ENCODE measurements at places on chromosomes 13 and 19.

GRCh38 chr13:75102001-75102716, 379.8 kb downstream of the TBC1D4 start:
- DNase-seq: no peak

- DNase-seq: no peak
Measured at GRCh38 chr19:41480336-41480735, 37.4 kb downstream of the ERICH4 start.

DNA sequence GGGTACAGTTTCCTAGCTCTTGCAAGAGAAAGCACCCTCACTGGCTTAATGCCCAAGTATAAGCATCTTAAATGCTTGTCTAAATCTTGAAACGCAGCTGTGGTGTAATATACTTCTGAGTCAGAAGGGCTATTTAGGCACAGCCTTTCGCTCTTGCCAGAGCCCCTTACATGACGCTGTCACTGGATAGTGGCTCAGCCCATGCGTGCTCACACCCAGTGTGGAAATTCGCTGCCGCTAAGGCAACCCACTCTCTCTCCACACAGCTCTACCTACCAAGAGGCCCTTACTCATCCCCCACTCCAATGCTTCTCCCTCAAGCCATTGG, 24.0 kb downstream of the UQCRFS1 start:
- no peak for DNase-seq

GRCh38 chr13:33676045-33676989, 141.6 kb upstream of the RFC3 start:
- DNase-seq: peak; percentile 39

DNA sequence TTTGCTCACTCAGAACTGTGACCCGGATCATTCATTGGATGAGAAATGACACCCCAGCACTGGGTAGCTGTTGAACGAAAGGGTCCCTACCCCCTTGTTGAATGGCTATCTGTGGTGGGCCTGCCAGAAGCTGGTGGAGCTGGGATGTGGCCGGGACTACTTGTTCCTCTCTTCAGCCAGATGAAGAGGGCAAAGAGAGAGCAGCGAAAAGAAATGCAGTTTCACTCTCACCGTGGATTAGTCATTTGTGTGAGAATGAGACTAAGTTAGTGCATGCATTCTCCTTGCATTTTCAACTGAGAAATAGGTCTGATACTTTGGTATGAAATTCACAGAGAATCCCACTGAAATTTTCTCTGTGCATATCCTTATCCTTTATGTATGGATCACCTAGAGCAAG, 553.1 kb downstream of the IRS2 start:
- no peak for DNase-seq

- no peak for DNase-seq
Measured at GRCh38 chr13:97866751-97867150, 86.7 kb upstream of the IPO5 start.

- no peak for DNase-seq
Measured at GRCh38 chr19:45492137-45492626, 4.7 kb downstream of the RTN2 start.

- peak; percentile 12 for DNase-seq
Measured at GRCh38 chr19:42420055-42420544, 7.1 kb downstream of the LIPE start.

DNA sequence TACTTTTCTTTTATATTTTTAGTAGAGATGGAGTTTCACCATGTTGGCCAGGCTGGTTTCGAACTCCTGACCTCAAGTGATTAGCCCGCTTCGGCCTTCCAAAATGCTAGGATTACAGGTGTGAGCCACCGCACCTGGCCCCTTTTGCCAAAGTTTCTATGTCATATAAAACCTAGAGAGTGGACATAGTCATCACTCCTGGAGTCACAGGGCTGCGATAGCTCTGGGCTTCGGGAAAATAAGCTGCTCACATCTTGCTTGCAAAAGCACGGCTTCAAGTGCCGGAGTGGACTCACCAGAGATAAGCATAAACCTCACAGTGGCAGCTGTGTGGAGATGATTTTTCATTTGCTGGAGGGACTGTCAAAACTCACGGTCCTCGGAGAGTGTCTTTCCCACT, 171.2 kb downstream of the TEX29 start:
- no peak for DNase-seq

DNA sequence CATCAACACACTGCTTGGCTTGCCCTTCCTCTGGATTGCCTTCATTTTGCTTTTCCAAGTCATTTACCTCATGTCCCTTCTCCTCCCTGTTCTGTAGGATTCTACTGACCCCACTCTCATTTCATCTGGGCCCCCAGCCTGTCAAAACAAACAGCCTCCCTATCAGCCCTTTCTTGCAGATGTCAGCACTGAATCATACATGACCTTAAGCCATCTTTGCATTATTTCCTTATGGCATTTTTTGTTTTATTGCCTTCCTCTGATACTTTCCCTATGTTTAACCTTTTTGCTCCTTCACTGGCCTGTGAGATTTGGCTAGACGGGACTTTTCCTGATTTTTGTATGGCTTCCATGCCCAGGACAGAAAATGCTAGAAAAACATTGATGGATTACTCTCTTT, 8.7 kb downstream of the LRCH1 start:
- no peak for DNase-seq

GRCh38 chr13:111949311-111949710, 117.6 kb upstream of the SOX1 start:
- no peak for DNase-seq

DNA sequence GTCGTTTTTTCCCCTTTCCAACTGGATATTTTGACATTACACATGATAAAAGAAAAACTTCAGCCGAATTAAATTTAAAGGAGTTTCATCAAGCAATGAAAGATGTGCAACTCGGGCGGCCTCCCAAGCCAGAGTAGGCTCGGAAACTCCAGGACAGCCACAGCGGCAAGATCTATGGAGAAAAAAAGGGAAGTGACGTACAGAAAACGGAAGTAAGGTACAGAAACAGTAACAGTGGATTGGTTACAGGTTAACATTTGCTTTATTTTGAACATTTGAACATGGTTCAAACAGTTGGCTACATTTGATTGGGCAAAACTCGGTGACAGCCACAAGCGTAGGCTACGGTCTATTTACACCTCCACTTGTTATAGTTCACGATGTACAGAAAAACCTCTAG, 30.5 kb upstream of the FAM124A start:
- DNase-seq: no peak
